Suppressor macrophage treated with lipopolysaccharide for 4 hours (primary cell): ENCODE measurements at places on chromosomes 2 and 18.

DNA sequence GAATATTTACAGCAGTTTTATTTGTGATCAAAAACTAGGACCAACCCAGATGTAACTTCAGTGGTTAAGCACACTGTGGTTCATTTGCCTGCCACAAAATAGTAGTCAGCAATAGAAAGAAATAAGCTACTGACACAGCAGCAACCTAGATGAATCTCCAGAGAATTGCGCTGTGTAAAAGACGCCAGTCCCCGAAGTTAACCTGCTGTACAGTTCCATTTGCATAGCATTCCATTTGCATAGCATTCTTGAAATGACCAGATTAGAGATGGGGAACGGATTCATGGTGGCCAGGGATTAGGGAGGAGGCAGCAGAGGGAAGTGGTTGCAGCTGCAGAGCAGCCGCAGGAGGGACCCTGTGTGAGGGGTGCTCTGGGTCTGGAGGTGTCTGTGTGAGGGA lies 39.3 kb upstream of the NFATC1 start:
- no peak for DNase-seq

DNA sequence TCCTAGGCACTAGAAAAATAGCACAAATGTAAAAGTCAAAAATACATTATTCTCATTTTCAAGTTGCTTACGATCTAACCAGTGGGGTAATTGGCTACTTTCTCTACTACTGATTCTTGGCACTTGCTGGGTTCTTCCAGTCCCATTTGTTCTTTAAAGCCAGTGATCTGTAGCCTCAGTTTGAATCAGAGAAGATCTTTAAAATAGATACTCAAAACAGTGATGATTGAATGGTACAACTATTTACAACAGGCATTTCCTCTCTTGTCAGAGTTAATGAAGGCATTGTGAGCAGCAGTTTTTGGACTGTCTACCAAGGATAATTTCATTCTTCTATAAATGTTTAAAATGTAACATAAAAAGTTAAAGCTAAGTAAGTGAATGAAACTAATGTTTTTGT lies 128.3 kb upstream of the FSIP2 start:
- no peak for DNase-seq

- no peak for DNase-seq
Measured at GRCh38 chr18:79872527-79873444, 75.0 kb downstream of the KCNG2 start.

- DNase-seq: no peak
Measured at GRCh38 chr2:19823507-19823906, 78.3 kb downstream of the TTC32 start.

GRCh38 chr2:137693534-137693933 lies 270.7 kb upstream of the HNMT start:
- DNase-seq: no peak
